ENCODE measurements at places on chromosomes 13 and 19. TPM values are rescaled to one million over a fixed set of nuclear protein-coding genes. Genes with fewer than 3 reads are reported as not detected.

DNA sequence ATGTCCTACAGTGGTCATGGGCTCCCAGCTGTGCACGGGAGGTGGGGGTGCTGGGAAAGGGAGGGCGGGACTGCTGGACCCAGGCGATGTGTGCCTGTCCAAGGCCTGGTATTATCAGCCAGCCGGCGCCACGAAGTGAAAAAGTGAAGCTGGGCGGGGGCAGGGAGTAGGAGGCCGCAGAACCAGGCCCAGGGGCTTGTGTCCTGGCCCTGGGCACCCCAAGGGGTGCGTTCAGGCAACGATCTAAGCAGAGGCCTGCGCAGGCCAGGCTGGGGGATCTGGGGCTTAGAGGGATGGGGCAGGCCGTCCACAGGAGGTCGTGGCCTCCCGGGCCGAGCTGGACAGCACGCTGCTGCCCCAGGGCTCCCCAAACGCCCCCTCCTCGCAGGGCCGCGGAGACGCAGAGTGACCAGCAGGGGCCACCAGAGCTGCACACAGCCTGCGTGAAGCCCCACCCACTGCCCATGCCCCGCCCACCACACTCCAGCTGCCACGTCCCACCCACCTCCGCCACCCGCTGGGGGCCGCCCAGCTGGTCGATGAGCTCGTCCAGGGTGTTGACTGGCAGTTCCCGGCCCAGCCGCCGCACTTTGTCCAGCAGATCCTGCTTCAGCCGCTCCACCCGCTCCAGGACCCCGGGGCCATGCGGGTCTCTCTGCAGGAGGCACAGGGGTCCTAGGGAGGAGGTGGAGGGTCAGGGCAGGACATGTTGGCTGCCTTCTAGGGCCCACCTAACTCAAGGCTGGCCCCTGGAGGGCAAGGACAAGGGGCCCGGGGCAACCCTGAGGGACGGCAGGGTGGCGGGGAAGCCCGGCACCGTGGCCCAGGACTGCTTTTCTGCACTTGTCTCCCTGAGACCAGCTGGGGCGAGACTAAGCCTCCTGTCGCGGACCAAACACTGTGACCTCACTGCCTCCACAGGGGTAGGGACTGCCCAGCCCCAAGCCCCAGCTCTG is 9.5 kb downstream of the GPX4 start:
- H3K4me1 ChIP-seq = peaks cover 41% of the 10 kb centered on the region
- H3K36me3 ChIP-seq = peaks cover 91% of the 10 kb centered on the region
- no peak overlapping the region for H3K4me3 ChIP-seq
- peak; percentile 98 for DNase-seq
- peak overlapping the region; percentile 93 for H3K27ac ChIP-seq

Gene WDR87
- total RNA-seq = not detected

Gene MEGF8
- 33.3 TPM for total RNA-seq

DNA sequence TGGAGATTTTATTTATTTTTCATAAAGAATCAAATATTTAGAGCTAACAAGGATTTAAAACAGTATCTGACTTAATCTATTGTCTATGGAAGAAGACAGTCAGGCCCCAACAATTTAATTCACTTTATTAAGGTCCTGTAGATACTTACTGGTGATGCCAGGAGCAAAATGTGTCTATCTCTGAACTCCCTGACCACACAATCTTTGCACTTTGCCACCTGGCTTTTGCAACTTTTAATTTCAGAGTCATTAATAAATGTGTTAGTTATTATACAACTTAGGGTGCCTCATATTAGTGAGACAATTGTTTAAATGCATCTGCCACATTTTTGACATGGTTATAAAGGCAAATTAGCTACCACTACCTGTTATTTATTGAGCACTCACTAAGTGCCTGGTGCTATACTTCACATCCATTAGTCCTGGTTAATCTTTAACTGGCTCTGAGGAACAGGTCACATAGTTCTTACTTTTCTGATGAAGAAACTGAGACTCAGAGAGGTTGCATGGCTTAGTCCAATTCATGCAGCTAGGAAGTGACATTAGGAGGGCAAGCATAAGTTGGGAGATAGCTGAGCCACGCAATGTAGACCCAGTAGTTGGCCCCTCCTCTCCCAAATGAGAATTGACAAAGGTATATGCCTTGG is 297.9 kb downstream of the DCT start:
- H3K4me3 ChIP-seq = no peak overlapping the region
- no peaks in the 10 kb centered on the region for H3K36me3 ChIP-seq
- H3K4me1 ChIP-seq = no peaks in the 10 kb centered on the region
- H3K27me3 ChIP-seq = no peaks in the 10 kb centered on the region

DNA sequence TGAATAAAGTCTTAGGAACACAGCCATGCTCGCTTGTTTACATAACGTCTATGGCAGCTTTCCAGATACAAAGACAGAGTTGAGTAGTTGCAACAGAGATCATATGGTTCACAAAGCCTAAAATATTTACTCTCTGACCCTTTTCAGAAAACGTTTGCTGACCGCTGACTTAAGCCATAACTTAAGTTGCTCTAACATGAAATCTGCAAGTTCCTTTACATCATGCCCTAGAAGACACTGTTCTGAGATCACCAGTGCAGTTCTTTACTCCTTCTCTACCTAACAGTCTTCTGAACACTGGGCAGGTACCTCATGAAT is 166.4 kb downstream of the DCLK1 start:
- H3K27me3 ChIP-seq = no peaks in the 10 kb centered on the region
- no peaks in the 10 kb centered on the region for H3K36me3 ChIP-seq
- no peak overlapping the region for H3K4me3 ChIP-seq
- peak overlapping the region; percentile 77 for H3K27ac ChIP-seq

GRCh38 chr13:67094078-67094477 is 136.1 kb downstream of the PCDH9 start:
- no peak overlapping the region for H3K27ac ChIP-seq
- H3K4me1 ChIP-seq = no peaks in the 10 kb centered on the region
- H3K4me3 ChIP-seq = no peak overlapping the region
- no peaks in the 10 kb centered on the region for H3K36me3 ChIP-seq

Gene FUT2
- 0.44 TPM for total RNA-seq

DNA sequence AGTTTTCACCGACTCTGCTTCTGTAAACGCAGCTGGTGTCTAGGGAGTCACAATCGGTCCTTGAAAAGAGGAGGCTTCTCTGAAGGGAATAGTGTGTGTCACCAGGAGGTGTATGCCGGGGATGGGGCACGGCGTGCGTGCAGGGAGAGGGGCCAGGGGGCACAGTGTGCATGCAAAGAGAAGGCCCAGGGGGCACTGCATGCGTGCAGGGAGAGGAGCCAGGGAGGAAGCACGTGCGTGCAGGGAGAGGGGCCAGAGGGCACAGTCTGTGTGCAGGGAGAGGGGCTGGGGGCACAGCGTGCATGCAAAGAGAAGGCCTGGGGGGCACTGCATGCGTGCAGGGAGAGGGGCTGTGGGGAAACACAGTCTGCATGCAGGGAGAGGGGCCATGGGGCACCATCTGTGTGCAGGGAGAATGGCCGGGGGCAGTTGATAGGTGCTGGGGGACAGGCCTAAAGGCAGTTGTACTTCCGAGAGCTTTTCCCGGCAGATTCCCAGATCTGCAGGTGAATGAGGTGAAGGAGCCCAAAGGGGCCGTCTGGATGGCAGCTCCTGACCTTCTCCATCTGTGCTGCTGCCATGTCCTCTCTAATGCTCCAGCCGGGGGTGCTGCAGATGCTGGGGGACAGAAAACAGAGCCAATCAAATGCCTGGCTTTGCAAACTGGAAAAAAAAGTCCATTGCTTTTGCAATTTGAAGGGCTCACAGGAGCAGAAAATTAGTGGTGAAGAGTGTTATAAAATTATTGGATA is 36.4 kb downstream of the ATP11A start:
- no peaks in the 10 kb centered on the region for H3K36me3 ChIP-seq
- no peaks in the 10 kb centered on the region for H3K27me3 ChIP-seq
- peaks cover 33% of the 10 kb centered on the region for H3K4me1 ChIP-seq
- H3K27ac ChIP-seq = no peak overlapping the region

DNA sequence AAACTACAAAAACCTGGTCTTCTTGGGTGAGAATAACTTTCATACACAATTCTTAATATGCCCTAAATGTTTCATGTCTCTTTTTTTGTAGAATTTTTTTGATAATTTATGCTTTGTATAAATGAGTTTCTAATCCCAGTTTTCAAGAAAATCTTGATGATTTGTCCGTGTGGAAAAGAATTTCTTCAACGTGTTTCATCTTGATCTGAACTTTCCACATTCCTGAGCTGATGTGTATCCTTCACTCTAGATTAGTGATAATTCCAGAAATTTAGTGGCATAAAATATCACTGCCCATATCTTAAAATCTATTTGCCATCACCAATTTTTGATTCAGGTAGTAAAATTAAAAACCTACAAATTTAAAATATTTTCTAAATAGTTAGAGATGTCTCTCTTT is 24.6 kb downstream of the ZNF431 start:
- no peak overlapping the region for H3K27ac ChIP-seq
- H3K27me3 ChIP-seq = no peaks in the 10 kb centered on the region
- no peaks in the 10 kb centered on the region for H3K4me1 ChIP-seq
- no peak overlapping the region for H3K4me3 ChIP-seq
- peaks cover 75% of the 10 kb centered on the region for H3K36me3 ChIP-seq

Gene GAPDHS
- not detected for total RNA-seq

DNA sequence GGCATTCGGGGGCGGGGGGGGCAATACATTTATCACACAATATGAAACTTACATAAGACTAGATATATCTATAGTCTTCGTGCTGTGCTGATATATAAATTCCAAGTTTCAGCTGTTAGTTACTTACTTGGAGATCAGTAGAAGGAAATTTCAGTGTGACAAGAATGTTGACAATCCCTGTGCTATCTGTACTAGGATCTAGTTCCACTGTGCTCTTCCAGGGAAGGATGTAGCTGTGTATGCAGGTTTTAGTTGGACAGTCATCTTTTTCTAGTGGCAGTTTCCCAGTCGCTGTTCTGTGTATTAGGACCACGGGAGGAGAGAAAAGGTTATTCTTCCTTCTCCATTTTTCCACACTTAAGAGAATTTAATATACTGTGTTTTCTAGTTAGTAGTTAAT is 3.2 kb upstream of the TRIM13 start:
- no peak overlapping the region for H3K27ac ChIP-seq
- H3K4me1 ChIP-seq = peaks cover 18% of the 10 kb centered on the region
- no peak overlapping the region for H3K4me3 ChIP-seq
- no peaks in the 10 kb centered on the region for H3K36me3 ChIP-seq
- H3K27me3 ChIP-seq = no peaks in the 10 kb centered on the region

DNA sequence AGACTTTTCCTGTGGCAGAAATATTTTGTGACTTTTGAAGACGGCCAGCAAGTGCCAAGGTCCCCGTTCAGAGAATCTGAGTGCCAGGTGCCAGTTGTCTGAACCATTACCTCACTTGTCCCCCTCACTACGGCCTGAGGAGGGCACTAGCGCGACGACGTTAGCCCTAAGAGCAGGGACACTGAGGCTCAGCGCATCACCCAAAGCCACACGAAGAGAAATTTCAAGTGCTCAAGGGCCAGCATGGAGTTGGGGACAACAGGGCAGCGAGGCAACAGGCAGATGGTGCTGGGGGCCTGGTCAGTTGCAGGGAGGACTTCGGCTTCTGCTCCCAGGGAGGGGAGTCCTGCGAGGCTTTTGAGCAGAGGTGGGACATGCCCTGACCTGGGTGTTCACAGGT is 9.5 kb upstream of the TYK2 start:
- no peak overlapping the region for H3K27ac ChIP-seq
- no peaks in the 10 kb centered on the region for H3K4me1 ChIP-seq
- peaks cover 17% of the 10 kb centered on the region for H3K36me3 ChIP-seq
- no peak overlapping the region for H3K4me3 ChIP-seq

DNA sequence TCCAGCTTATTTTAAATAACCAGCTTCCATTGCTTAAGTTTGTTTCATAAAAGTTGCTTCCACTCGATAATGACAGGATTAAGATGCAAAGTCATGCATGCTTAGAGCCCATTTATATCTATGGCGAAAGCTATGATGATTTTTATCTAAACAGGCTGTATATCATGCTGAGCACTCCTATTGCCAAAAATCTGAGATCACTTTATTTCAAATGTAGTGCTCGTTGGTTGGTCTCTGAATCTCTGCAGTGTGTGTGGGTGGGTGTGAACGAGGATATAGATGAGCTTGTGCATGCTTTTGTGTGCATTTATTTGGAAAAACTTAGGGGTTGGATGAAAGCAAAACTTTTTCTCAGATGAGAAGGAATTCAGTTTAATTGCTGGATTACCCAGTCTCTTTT is 27.0 kb upstream of the ARGLU1 start:
- no peak overlapping the region for H3K27ac ChIP-seq
- no peak overlapping the region for H3K4me3 ChIP-seq
- no peak for DNase-seq
- no peaks in the 10 kb centered on the region for H3K4me1 ChIP-seq
- H3K27me3 ChIP-seq = no peaks in the 10 kb centered on the region
- no peaks in the 10 kb centered on the region for H3K36me3 ChIP-seq

DNA sequence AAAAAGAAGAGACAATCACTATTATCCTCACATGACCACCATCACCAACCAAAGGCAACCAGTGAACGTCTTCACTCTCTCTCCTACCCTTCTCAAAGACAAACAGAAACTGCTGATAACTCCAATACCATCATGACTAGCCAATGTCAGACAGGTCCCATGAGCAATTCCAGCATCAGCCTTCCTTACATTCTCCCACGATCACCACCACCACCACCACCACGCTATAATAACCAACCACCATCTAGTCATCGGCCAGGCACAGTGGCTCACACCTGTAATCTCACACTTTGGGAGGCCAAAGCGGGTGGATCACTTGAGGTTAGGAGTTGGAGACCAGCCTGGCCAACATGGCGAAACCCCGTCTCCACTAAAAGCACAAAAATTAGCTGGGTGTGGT is 3.9 kb downstream of the MYO1F start:
- no peaks in the 10 kb centered on the region for H3K27me3 ChIP-seq
- no peak for DNase-seq
- no peaks in the 10 kb centered on the region for H3K36me3 ChIP-seq

DNA sequence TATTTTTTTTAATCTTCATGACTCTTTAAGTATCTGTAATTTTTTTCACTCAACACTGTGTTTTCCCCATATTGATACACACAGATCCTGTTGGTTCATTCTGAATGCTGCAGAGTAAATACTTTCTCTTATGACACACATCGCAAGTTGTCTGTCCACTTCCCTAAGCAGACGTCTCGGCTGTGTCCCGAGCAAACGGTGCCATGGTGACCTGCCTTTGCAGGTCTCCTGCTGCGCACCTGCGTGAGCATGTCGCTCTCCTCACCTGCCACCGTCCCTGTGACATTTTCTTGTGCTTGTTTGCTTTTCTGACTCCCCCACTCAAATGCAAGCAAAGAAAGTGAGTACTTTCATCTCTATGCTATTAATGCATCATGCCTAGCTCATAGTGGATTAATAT is 57.8 kb downstream of the CCDC70 start:
- H3K4me3 ChIP-seq = no peak overlapping the region
- no peaks in the 10 kb centered on the region for H3K36me3 ChIP-seq
- no peaks in the 10 kb centered on the region for H3K4me1 ChIP-seq
- H3K27me3 ChIP-seq = no peaks in the 10 kb centered on the region
- H3K27ac ChIP-seq = no peak overlapping the region

DNA sequence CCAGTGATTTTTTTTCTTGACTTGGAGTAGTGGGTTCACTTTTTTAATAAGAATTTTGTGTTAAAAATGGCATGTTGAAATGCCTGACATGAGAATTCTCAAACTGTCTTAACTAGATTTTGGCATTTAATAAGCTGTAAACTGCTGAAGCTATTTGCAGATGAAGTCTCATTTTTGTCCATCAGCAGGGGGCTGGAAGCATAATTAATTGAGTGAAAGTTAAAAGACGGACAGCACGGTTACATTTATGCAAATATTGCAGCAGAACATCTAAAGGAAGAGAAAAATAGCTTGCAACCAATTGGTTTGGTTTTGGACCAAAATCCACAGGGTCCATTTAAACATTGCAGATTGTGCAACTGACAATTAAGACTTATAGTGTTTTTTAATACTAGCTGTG is 837.3 kb upstream of the KLHL1 start:
- no peak for DNase-seq
- H3K36me3 ChIP-seq = no peaks in the 10 kb centered on the region
- H3K4me1 ChIP-seq = no peaks in the 10 kb centered on the region
- no peaks in the 10 kb centered on the region for H3K27me3 ChIP-seq
- H3K4me3 ChIP-seq = no peak overlapping the region

Gene CYSLTR2
- total RNA-seq = not detected

Measured in tibial nerve (tissue), 4 donors.